ENCODE measurements at places on chromosomes 7 and 10.

- no peak for DNase-seq
Observed at GRCh38 chr7:41887416-41887815, 184.5 kb upstream of the INHBA start.

DNA sequence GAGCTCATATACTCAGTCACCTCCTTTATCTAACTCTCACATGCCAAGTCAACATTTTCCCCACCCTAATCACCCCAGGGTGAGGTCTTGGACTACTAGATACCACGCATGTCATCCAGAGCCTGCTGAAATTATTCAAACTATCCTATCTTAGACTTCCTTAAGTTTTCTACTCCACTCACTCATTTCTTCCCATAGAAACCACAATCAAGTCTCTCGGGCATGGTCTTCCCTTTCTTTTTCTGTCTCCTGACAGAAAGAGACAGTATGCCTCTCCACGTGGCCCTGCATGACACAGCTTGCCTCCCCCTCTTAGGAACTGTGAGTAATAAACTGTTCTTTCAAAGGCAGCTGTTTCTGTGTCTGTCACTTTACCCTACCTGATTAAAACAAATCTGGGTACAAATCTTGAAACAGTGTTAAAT is 29.4 kb downstream of the TAS2R41 start:
- no peak for DNase-seq

DNA sequence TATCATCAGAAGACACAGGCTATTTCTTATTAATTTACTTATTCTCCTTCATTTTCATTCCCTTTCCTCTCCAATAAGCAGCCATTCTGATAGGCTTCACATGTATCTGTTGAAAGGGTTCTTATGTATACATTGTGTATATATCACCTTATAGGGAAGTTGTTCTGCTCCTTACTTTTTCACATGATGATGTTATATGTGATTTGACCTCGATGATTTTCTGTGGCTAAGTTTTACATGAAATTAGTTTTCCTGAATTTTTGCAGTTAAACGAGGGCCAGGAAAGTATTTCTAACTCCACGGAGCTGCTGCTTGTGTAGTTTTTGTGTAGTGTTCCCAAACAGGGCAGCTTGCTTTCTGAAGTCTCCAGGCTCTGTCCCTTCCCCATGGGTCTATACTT is 84.5 kb downstream of the SH2D4B start:
- DNase-seq = no peak

DNA sequence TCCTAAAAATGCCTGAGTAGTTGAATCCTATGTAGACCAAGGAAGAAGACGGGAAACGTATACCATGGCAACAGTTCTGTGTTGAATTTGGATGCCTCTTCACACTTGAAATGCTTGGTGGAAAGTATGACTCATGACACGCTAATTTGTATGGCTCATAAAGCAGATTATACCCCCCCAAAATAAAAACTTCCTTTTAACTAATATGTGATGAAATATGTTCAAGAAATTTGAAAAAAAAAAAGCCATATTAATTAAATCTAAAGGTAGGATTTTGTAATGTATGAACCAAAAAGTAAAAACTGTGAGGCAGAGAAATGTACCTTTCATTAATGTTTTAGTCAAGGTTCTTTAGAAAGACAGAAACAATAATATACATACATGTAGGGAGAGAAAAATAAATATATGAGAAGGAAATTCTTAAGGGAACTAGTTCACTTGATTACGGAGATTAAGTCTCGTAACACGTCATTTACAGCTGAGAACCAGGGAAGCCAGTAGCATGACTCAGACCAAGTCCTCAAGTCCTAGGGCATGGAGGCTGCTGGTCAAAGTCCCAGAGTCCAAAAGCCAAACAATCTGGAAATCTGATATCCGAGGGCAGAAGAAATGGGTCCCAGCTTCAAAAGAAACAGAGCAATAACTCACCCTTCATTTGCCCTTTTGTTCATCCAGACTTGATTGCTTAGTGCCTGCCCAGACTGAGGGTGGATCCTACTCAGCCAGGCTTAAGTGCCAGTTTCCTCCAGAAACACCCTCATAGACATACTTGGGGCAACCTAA is 485.1 kb downstream of the SEMA3D start:
- no peak for DNase-seq

DNA sequence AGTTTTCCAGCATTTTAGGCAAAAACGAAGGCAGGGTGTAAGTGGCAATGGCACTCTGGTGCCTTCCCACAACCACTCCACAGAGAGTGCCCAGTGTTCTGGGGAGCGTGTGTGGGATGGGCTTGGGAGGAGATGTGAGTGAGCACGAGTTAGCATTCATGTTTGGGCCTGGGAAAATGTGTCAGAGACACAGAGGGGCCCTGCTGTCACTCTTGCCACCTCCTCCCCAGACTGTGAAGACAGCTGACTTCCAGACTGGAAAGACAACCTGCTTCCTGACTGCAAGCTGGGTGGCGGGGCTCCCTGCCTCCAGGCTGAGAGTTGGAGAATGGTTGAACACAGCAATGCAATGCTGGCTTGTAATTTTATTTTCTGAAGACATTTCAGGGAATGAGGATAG is 454.5 kb upstream of the ZMIZ1 start:
- DNase-seq = no peak

DNA sequence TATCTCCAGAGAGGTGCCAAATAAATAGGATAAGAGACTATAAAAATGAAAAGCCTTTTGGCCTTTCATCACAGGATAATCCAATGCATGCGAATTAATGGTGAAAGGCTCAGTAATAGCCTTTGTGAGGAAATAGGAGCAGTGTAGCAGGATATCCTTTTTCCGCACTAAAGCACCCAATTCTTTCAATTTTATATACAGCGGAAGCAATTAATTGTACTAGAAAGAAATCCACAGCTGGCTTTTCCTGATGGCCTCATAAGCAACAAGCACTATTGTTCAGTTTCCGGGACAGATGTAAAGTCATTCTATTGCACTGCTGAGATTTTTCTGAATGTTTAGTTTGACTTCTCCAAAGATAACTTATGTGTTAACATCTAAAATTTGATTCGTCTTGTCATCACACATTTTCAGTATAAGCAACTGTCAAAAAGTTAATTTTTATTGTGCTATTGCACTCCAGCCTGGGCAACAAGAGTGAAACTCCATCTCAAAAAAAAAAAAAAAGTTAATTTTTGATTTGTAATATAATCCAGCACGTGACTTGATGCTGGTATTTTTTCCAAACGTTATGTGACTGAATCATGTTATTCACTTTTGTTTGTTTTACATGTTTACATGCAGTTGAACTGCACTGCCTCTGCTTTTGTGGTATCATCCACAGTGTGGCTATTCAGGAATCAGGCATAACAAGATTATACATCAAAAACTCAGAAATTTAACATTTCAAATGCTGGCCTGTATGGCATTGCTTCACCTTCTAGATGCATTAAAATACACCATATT is 8.4 kb upstream of the BMPR1A start:
- no peak for DNase-seq

DNA sequence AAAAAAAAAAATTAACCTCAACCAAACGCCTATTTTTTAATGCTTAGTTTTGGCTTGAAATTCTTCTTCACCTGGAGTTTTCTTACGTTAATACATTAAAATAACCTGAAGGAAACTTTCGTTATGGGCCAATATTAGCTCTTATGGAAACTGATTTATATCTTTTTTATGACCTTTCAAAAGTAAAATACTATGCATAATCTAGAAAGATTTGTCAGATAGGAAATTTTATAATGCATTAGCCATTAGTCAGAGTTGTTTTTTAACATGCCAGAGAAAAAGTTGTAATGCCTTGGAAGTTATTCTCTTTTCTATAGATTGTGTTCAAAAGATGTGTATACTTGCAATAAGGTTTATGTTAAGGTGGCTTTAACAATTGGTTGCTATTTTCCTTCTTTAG is 34.3 kb upstream of the ARL4A start:
- no peak for DNase-seq

- DNase-seq = no peak
Observed at GRCh38 chr7:28551331-28551730, 139.0 kb downstream of the CREB5 start.

DNA sequence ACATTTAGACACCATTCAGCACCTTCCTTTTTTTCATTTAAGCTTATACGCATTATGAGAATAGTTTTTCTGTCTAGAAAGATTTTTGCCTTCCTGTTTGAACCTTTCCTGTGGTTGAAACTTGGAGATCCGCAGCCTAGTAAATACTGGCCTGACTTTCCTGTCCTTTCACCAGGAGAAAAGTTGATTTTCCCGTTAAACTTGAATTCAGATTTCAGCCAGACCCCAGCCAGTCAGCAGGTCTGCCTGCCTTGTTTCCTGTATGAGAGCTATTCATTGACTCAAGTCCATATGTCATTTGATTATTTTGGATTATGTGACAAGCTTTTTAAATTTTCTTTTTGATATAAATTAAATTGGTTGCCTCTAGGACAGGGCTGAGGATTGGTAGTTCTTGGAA is 71.5 kb downstream of the EVX1 start:
- no peak for DNase-seq

- no peak for DNase-seq
Observed at GRCh38 chr10:102492344-102492939, 10.1 kb downstream of the ACTR1A start.
